GM19239 (cell line): ENCODE measurements at places on chromosomes 12 and 14.

- peak; percentile 48 for DNase-seq
Observed at GRCh38 chr12:94875525-94875924, 128.0 kb downstream of the NDUFA12 start.

DNA sequence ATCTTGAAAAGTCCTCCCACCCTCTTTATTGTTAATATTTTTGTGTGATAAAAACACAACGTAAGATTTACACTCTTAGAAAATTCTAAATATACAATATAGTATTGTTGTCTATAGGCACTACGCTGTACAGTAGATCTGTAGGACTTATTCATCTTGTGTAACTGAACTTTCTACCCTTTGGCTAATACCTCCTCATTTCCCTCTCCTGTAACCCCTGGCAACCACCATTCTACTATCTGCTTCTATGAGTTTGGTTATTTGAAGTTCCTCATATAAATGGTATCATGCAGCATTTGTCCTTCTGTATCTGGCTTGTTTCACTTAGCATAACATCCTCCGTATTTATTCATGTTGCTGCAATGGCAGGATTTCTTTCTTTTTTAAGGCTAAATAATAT, 5.2 kb upstream of the CLEC9A start:
- DNase-seq: no peak

DNA sequence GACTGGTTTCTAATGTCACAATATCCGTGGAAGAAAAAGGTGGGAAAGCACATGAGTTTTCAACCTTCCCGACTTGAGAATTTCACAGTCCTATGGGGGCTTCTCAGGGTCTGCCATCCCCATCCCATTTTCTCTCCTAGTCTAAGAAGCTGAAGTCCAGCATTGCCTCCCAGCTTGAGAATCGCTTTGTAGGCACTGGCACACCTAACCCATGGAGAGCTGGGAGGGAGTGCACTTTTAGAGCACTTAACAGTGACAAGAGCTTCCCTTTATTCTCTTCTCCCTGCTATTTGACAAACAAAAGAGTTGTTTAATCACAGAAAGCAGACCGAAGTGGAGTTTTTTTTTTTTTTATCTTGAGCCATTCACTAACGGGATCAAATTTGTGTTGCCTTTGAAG, 22.8 kb upstream of the SRRM4 start:
- no peak for DNase-seq

- no peak for DNase-seq
Observed at GRCh38 chr12:122537021-122537420, 10.0 kb downstream of the KNTC1 start.

DNA sequence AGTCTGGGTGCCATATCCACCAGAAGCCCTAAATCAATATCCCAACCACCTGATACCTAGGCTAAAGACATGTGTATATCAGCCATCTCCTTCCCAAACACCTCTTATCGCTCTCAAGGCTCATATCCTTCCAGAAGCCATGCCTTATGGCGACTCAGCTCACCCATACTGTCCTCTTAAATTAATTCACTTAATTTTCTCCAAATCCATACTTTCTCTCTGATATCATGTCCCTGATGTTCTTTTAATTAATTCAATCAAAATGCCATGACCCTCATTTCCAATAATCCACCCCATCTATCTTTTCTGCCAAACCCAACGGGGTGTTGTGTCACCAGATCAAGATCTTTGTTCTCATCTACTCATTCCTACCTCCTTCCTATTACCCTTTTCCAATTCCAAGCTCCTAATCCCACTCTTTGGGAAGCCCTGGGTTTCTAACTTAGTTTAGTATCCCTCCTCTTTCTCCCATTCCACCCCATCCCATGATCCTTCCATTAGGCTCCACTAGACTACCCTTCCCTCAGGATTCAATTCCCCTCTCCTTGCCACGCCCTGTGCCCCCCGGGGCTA, 723 bp downstream of the ATF7 start:
- no peak for DNase-seq

DNA sequence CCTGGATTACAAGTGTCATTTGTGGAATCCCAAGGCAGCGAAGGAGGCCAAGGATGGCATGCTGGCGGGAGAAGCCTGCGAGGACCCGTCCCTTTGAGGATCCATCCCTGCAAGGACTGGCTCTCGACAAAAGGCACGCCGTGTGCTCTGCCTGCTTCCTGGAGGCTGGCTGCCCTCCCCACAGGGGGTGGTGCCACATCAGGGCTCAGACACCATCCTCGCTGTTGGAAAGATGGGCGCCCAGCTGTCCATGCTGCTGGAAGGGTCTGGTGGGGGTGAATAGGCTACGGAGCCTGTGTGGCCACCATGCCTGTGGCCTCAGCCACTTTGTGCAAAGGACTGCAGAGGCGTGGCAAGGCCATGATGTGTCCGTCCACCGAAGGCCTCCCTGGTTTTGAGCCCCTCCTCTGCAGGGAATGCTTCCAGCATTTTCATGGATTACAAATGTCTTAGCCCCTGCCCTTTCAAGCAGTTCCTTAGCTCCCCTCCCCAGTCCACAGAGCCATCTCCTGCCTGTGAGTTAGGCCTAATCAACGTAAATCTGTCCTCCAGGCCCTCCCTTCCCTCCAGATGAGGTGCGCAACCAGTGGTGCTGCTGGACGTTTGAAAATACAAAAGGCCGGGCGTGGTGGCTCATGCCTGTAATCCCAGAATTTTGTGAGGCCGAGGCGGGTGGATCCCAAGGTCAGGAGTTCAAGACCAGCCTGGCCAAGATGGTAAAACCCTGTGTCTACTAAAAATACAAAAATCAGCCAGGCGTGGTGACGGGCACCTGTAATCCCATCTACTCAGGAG, 22.1 kb downstream of the ZBTB42 start:
- DNase-seq: no peak

- DNase-seq: no peak
Observed at GRCh38 chr14:89427426-89428172, 10.6 kb upstream of the FOXN3 start.

DNA sequence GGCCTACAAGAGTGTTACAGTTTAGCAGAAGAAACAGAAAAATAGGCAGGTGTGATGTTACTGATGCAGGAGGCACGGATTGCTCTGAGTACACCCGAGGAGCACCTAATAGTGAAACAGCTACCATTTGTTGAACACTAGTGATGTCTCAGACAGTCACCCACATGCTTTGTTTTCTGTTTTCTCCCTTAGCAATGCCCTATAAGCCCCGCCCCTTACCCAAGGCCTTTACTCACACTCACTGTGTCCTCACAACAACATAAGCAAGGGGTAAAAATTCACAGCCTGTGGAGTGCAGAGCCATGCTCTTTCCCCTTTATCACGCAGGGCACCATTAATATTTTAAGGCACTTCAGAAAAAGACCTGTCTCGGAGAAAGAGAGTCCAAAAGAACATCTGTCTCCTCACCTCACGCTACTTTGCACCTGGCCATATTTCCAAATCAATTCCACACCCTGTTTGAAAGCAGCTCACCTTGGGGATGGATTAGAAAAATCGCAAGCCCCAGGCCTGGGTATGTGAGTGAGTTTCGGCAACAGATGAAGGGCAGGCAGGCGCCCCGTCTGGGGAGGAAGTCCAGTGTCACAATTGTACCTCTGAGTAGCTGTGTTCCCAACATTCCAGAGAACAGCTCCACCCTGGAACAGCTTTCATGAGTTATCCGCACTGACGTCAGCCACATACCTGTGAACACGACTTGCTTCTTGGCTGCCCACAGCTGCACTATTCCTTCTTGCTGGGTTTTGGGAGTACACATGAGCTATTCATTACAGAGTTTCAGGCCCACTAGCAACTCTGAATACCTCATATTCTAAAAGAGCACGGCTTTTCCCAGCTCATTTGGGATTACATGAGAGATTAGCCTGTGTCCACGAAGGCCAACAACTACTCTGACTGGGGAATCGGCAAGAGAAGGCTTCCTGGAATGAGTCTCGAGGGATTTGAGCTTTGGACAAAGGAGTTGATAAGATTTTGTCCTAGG, 26.0 kb downstream of the MAPK1IP1L start:
- DNase-seq: no peak

DNA sequence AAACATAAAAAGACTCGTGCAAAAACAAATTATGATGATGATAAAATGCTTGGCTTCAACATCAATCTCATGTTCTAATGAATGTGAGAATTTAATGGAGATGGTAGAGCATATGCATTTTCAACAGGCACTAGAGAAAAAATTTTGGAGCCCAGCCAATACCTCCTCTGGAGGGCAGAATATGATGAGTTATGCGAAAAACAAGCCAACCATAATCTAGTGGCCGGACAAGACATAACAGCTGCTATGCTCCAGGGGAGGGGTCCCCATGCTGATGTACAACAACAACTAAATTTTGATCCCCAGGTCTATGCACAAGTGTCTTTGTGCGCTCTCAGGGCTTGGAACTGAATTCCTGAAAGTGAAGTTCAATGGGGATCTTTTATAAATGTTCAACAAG, 1197.5 kb downstream of the LRFN5 start:
- no peak for DNase-seq

DNA sequence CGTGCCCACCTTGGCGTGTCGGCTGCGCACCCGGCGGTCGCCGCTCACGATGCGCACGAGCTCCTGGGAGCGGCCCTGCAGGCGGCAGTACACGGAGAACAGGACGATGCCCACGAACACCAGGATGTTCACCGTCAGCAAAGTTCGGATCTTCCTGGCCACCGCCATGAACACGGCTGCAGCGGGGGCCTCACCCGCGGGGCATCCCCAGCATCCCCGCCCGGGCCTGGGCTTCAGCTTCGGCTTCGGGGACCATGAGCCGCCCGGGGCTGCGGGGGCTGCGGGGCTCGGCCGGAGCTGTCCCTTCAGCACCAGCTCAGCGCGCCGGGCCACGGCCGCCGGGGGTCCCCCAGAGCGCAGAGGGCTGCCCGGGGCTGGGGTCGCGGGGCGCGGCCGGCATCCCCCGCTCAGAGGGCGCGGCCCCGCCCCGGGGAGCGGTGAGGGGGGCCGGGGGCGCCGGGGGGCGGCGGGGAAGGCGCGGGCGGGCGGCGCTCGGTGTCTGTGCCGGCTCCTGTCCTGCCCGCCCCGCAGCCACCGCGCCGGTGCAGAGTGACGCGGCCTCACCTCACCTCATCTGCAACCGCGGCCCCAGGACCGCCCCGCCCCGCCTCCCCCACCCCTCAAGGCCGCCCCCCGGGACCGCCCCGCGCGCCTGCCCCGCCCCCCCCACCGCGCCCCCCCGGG, at the start of gene GALNT9:
Gene GALNT9 (minus strand): TSS at position 554 of the 684 bp plus-strand sequence. CDS start 386 bp downstream, at position 168.
- DNase-seq: no peak

DNA sequence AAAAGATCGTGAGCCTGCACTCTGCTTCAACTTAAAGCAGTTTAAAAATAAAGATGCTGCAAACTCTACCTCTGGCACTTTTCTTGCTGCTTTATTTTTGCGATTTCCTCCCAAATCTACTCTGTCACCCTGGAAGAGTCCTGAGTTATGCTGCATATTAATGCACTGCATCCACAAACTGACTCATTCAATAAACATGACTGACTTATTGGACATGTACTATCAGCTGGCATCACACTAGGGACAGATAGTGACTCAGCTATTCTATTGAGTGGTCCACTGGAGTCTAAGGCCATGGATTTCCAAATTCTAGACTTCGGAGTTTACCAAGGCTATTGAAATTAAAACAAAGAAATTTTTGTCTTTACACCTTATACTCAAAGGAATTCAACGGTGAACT, 90.7 kb upstream of the PTPRR start:
- no peak for DNase-seq

GRCh38 chr12:77678621-77679020, 152.1 kb upstream of the NAV3 start:
- no peak for DNase-seq

- no peak for DNase-seq
Observed at GRCh38 chr14:72810201-72810600, 83.7 kb downstream of the DPF3 start.

GRCh38 chr12:82660541-82661325, 26.0 kb upstream of the TMTC2 start:
- no peak for DNase-seq

- no peak for DNase-seq
Observed at GRCh38 chr14:55973911-55974630, 144.1 kb upstream of the PELI2 start.

DNA sequence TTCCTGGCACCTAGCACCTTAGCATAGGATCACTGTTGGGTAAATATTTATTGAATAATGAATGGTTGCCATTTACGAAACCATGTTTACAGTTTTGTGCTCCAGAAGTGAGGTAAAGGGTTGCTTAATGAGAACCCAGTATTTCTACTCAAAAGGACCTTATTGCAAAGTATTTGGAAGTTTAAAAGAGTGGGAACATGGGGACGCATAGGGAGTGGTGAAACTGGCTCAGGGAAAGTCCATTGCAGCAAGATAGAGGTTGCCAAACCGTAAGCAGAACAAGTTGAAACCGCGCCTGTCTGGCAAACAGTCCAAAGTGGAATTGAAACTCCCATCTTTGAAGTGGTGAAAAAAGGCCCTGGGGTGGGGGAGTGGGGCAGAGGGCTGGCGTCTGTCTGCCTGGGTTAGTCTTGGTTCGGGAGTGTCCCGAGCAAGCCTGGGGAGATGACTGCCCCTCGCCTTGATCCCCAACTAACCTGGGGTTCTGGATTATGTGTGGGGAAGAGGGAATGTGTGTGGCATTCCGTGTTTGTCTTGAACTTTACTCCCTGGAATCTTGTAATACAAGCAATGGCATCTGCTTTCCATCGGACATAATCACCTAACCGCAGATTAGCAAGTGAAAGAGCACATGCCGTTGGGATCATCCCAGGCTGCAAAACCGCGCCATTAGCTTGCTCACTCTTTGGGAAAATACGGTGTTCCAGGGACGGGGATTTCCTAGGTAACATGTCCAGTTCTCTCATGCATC, 7.2 kb downstream of the ALDH2 start:
- no peak for DNase-seq

- DNase-seq: no peak
Observed at GRCh38 chr14:96270565-96271420, 14.8 kb downstream of the BDKRB1 start.

DNA sequence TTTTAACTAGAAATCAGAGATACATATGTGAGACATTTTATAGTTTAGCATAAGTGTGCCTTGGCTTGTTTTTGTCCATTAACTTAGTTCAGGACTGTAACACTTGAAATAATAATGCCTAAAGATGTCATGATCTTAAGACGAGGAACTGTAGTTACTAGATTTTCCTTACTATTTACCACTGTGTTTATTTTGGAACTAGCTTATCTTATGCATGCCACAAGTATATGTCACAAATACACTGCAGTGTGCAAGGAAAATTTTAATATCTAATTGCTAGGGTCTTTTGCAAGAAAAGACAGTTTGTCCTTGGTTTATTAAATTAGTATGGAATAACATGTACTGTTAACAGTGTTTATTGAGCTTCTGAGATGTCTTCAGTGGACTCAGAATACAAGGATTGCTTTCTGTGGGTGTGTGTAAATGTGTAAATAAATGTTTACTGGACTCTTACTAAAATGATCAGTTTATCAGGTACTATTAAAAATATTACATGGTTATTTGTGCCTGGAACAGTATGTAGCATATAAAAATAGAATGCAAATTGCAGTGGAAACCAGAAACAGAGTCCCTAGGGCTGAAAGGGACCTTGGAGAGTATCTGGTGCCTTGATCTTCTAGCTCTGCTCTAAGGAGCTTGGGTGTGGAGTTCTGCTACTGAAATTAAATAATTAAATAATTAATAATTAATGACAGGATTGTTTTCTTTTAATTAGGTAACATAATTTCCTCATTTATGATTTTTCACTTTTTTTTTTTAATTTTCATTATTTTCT, 58.1 kb downstream of the FGD4 start:
- DNase-seq: no peak
